Fibroblast of lung (primary cell): ENCODE measurements at places on chromosomes 11 and 22.

DNA sequence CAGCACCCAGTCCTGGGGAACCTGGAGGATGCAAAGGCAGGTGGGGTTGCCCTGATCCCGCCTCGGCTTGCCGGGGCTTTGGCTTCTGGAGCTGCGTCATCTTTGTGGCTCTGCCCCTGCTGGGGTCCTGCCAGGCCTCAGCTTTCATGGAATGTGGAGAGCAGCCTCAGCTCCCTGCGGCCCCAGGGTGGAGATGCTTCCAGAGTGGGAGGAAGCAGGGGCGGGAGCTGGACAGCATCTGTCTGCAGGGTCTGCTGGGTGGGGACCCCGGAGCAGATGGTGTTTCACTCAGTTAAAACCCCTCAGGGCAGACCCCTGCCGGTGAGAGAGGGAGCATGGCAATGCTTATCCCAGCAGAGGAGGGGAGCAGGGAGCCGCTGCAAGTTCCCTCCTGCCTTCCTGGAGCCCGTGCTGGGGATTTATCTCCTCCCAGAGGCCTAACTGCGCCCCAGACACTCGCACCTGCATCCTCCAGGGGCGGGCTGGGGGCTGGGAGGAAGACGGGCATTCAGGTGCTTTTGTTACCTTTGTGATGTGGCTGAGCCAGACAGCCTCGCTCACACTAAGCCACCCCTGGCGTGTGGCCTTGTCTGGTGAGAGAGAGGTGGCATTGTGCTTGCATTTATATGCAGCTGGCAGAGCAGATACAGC, 15.7 kb downstream of the GRIK4 start:
- DNase-seq, result peak; percentile 53

DNA sequence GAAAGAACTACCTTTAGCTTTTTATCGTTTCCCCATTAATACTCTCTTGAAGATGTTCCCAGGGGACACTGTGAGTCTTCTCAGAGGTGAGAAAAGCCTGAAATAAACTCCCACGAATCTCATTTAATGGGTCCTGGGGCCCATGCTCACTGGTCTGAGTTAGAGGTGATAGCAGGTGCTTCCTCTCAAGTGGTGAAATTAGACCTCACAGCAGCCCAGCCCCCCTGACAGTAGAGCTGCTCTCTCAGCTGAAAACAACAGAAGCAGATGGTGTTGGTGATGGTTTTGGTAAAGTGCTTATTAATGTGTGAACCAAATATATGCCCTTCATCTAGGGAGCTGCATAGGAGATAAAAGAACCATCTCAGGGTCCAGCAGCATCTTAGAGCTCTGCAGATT, 76.8 kb upstream of the VPREB1 start:
- no peak for DNase-seq

- DNase-seq, result no peak
Observed at GRCh38 chr22:31271026-31271425, 21.3 kb downstream of the PIK3IP1 start.

GRCh38 chr11:36702330-36703054, 104.5 kb upstream of the RAG2 start:
- peak; percentile 61 for DNase-seq

DNA sequence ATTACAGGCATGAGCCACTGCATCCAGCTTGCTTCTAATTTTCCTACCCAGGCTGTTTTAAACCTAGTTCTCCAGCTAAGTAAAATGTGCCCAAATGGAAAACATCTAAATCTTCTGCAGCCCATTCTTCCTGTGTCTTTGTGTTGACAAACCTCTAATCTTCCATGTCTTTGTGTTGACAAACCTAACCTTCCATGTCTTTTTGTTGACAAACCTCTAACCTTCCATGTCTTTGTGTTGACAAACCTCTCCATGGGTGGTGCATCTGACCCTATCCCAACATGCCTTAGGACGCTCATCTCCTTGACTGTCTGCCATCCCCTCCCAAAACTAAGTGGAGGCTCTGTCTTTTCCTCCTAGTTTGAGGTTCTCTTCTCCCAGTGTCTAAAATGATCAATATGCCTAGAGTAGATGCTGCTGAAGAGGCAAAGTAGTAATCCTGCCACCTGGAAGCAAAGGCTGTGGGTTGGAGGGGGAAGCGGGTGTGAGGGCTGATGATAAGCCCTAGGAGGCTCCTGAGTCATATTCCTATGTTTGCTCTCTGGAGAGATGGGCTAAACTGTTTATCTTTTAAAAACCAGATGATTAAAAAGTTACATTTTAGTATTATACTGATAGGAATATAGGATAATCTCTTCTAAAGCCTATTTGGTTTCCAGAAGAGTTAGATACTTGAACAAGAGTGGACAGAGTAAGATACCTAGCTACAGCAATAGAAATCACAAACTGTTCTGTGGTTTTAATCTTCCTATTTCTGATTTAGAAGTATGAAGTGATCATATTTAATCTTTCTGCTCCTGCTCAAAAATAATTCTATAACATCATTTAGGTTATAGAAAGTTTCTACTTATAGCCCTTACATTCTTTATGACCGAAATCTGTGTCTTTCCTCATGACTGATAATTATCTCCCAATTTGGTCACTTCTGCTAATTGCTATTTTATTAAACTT, 7.9 kb downstream of the FEN1 start:
- no peak for DNase-seq

DNA sequence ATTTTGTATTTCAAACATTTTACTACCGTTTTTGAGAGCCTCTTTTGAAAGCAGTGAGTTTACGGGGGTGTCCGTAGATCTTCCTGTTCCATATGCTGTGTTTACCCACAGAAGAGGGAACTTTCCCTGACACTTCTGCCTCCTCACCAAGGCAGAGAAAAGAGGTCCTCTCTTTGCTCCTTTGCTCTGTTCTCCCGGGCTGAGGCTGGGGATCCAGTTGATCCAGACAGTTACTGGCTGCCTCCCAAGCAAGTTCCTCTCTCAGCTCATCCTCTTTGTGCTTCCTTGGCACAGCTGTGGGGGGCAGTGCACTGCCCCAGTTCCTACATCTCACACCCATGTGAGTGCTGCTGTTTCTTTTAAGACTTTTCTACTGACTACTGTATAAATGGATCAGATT, 813.7 kb downstream of the NTM start:
- DNase-seq, result no peak

- no peak for DNase-seq
Observed at GRCh38 chr11:37623778-37624177, 1025.7 kb upstream of the RAG2 start.

GRCh38 chr11:72432347-72433287, 1.7 kb downstream of the CLPB start:
- DNase-seq, result no peak

GRCh38 chr11:1827931-1828330, 6.9 kb upstream of the SYT8 start:
- DNase-seq, result no peak

DNA sequence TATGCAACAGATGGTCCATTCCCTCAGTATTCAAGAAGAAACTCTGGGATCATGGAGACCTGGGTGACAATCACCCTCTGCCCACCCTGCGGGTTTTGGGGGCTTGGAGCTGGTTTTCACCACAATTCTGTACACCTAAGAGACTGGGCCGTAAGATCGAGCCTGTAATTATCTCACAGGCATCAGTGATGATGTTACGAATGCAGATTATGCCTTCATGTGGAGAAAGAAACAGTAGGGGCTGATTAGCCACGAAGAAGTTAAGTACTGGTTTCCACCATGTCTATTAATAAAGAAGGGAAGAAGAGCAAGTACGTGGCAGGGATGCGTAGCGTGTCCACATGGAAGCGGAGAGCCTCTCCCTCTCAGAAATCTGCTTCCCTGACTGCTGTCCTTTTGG, 5.3 kb upstream of the EFCAB6 start:
- no peak for DNase-seq

DNA sequence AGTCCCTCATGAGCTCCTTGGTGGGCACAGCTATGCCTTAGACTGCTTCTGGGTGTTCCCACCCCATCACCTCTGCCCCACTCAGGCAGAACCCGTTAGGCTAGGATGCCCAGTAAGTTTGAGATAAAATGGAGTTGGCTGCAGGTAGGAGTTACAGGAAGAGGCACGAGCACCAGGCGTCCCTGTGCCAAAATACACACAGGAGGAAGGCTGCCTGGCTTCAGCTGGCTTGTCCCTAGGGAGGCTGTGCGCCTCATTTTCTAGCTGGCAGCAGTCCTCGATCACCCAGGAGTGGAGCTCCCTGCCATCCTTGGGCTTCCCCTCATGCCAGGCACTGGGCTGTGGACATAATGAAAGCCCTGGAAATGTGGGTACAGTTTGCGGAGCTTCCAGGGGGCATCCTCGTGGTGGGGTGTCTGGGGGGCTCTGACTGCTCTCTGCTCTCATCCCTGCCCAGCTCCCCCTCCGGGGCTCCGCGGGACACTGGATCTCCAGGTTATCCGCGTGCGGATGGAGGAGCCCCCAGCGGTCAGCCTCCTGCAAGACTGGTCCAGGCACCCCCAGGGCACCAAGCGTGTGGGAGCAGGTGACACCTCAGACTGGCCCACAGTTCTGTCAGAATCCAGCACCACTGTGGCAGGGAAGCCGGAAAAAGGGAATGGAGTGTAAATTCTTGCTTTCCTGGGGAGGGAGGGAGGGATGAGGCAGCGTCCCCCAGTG, 12.3 kb upstream of the MARK2 start:
- no peak for DNase-seq

DNA sequence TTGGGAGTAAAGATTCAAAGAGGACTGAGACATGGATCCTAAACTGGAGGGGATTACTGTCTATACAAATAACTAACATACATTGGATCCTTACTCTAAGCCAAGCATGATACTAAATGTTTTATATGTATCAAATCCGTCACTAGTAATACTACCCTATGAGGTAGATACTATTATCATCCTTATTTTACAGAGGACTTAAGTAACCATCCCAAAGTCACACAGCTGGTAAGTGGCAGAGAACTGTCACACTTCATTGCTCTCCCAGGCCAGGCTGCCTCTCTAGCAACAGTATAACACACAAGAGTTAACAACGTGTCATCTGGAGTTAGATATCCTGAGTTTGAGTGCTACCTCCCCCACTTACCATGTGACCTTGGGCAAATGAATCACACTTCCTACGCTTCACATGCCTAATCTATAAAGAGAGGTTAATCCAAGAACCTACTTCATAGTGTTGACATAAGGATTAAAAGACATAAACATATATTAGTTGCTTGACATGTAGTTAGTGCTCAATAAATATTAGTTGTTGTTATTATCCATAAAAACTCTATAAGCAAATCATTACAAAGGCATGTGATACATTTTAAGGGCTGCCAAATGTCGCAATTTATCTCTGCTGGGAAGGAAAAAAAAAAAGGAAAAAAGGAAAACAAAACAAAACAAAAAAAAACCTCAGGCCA, 33.8 kb upstream of the SPON1 start:
- peak; percentile 60 for DNase-seq

GRCh38 chr11:405954-406795, 8.6 kb downstream of the SIGIRR start:
- DNase-seq, result no peak

- peak; percentile 57 for DNase-seq
Observed at GRCh38 chr11:121451986-121452608, at the start of gene SORL1. TSS of gene SORL1 (plus strand) at chr11:121452314. CDS start at chr11:121452332, 18 bp downstream.

- DNase-seq, result no peak
Observed at GRCh38 chr22:47592791-47593190, 830.3 kb downstream of the TBC1D22A start.

GRCh38 chr11:127559978-127560377, 559.4 kb upstream of the KIRREL3 start:
- no peak for DNase-seq

DNA sequence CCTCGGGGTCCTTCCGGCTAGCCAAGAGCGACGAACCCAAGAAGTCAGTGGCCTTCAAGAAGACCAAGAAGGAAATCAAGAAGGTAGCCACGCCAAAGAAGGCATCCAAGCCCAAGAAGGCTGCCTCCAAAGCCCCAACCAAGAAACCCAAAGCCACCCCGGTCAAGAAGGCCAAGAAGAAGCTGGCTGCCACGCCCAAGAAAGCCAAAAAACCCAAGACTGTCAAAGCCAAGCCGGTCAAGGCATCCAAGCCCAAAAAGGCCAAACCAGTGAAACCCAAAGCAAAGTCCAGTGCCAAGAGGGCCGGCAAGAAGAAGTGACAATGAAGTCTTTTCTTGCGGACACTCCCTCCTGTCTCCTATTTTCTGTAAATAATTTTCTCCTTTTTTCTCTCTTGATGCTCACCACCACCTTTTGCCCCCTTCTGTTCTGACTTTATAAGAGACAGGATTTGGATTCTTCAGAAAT, 1.9 kb upstream of the GCAT start:
- no peak for DNase-seq

DNA sequence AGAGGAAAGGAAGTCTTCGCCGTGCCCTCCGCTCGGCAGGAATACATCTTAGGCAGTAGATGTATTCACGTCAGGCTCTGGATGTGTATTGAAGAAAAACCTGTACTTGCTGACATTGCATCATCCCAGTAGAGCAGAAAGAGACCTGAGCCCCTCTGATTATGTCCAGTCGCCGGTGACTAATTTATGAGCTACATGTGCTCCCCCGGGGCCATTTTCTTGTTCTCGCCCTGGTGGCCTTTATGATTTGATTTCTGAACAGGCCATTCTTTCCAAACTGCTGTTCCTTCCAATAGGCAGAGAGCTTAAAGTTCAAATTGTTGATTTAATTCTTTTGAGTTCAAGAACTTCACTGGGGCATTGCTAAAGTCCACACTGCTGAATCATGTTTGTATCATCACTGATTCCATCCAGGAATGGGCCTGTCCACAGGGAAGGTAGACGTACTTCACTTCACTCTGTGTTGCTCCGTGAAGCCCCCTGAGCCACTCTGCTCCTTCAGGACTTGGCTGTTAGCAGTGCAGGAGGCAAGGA, 137.3 kb upstream of the RASSF10 start:
- peak; percentile 57 for DNase-seq

- no peak for DNase-seq
Observed at GRCh38 chr11:133966172-133966651, 9.4 kb upstream of the IGSF9B start.

DNA sequence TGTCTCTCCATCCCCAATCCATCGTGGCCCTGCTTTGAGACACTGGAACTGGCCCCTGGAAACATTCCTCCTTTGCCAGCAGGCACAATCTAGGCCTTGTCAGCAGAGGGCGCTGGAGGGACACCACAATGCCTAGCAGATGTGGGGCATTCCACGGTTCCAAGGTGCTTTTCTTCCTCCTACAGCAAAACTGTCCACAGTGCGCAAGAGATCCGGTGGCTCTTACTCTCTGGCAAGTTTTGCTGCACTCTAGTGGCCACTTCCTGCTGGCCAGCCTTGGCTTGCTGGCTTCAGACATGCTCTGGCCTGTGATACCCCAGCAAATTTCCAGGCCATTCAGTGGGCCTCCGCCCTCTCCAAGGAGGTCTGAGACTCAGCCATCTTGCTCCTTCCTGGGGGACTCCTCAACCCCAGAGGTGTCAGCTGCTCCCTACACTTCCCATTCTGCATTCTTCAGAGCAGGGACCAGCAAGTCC, 17.1 kb upstream of the RBM4B start:
- peak; percentile 97 for DNase-seq

DNA sequence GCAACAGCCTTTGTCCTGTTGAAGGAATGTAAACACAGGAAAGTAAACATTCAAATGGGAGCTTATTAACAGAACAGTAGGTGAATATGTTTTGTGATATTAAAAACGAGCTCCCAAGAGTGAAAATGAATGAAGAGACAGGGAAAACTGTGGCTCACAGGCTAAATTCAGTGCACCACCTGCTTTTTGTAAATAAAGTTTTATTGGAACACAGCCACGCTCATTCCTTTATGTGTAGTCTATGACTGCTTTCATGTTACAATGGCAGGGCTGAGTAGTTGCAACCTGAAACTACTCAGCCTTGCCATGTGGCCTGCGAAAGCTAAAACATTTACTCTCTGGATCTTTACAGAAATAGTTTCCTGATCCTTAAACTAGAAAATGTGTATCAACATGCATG, 136.9 kb downstream of the MYO18B start:
- DNase-seq, result no peak
